Activated gamma-delta T cell treated with anti-CD3 and anti-CD28 coated beads, Interleukin-2, amount 50 U/mL, for 16 hours (primary cell): ENCODE measurements at places on chromosomes 4 and X.

DNA sequence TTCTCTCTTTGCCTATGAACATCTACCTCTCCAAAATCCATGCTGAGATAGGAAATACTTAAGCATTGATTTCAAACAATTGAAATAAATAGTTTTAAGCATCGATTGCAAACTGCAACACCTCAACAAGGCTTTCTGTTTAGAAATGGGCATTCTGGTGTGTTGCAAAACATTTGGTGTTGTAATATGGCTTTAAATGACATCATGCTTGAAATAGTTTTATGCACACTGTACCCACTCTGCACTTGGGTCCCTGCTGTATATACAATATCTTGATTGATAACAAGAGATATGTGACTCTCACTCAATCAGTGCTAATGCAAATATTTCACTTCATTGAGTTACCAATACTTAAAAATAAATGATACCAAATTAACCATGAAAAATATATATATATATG, 964.9 kb upstream of the GRIA3 start:
- DNase-seq, result no peak

DNA sequence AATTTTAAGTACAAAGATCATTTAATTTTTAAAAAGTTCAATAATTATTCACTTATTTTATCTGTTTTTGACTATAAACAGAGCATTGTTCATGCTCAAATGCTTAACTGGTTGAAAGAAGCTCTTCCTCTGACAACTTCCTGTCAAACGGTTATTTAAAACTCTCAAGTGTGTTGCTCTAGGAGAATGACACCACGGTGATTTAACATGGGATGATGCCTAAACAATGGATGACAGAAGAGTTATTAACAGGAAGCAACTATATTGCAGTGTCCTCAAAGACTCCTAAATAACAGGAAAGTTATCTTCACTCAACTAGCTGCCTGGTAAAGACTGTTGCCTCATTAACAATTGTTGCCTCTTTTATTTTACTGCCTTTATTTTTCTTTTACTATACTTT, 509.6 kb downstream of the PACRGL start:
- no peak for DNase-seq

DNA sequence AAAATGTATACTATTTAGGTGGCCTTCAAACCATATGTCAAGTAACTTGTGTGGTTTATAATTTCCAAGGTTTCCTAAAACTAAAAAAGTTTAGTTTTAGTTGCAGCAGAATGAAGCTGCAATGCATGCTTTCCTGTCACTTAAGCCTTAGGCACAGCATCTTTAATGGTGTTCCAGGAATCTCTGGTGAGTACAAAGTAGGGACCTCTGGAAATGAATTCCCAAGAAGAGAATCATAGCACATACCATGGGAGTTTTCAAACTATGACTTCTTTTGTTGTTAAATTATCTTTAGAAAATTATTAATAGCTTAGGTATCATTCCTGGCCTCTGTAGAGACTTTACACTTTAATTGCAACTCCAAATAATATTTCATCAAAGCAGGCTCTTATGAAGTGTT, 1005.9 kb upstream of the PABPC4L start:
- no peak for DNase-seq

- DNase-seq, result no peak
Measured at GRCh38 chrX:1416965-1417760, 25.2 kb upstream of the SLC25A6 start.

DNA sequence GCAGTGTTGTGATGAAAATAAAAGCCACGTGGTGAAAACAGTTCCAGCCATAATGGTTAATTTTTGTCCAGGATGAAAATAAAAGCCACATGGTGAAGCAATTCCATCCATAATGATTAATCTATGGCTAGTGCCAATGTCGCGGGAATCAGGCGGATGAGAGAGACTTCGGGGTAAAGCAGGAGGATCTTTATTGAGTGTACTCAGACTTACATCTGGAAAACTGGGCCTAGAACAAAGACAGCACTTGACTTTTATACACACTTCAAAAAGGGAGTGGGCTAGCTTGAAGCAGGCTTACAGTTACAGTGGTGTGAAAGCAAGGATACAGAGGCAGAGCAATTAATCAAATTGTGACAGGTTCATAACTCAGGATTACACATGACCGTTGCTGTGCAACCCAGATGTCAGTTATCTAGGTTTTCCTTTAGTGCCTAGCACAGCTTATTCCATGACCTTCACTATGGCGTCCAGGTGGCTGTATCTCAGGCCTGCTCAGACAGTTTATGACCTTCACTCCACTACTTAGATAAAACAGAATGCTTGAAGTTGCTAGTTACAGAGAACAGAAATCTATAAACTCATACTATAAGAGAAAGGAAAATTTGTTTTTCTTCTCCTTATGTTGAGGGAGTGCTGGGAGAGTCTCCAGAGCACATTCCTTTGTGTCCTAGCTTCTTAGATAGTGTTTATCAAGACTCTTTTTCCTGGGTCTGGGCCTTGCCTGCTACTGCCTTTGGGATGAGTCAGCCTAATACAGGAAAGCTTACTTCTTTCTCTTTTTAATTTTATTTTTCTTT, 5.9 kb upstream of the PLA2G12A start:
- DNase-seq, result no peak

- DNase-seq, result no peak
Measured at GRCh38 chr4:87977521-87978278, 2.2 kb downstream of the SPP1 start.

GRCh38 chr4:8922481-8922880, 50.8 kb upstream of the HMX1 start:
- no peak for DNase-seq

DNA sequence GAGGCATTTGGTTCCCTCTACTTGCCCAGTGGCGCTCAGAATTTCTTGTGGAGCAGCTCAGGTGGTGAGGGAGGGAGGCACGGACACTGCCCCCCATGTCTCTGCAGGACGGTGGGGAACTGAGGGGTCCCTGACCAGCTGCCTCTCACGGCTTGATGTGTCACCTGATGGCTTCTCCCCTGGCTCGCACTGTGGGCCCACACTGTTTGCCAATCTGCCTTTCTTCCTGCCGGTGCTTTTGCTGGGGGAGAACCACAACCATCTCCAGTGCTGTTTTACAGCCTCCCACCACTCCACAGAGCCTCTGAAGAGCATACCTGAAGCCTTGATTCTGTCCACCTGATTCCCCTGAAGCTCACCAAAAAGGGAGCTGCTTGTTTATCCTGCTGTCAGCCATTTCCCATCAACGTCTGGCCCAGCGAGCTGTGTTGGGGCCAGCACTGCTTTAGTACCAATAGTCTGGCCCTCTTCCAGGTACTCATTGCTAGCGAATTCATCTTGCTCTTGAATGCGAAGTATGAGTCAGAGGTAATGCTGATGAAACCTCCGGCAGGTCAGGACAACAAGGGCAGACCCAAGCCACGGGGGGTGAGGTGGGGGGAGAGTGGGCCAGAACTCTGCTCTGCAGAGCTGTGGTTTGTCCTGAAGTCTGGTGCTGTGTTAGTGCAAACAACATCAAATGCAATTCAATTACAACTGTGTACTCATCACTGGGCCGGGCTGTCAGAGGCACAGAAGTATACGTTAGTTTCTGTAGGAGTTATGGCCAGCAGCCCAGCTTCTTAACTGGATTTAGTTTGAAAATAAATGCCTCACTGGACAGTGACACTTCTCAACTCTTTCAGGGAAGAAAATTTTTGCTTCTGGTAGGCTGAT, 208.3 kb upstream of the JADE1 start:
- no peak for DNase-seq

DNA sequence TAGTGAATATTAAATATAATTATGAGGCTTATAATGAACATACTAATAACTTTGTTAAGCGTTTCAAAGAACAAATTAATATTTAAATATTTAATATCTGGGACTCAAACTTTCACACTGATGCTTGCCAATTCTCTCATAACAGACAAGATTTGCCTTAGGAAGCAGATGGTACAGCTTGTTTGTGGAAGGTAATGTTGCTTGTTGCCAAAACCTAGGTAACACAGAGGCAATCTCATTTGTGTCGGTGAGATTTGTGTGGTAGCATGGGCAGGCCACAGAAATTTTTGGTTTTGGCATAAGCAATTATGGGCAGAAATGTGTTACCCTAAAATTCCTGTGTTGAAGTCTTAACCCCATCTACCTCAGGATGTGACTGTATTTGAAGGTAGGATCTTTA, 114.9 kb upstream of the AFF2 start:
- no peak for DNase-seq

GRCh38 chr4:186726426-186727168, 2.9 kb upstream of the FAT1 start:
- DNase-seq, result no peak

DNA sequence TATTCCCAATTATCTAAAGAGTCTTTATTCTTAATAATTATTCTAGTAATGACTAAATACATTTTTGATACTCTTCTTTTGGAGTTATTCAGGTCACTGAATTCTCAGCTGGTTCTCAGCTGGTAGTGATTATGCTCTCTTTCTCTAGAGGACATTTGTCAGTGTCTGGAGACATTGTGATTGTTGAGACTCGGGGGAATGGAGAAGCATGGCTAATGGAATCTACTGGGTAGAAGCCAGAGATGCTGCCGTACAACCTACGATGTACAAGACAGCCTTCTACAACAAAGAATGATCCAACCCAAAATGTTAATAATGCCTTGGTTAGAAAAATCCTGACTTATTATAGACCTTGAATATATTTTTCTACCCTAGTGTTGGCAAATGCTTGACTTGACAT, 149.2 kb upstream of the ANKRD50 start:
- DNase-seq, result no peak

DNA sequence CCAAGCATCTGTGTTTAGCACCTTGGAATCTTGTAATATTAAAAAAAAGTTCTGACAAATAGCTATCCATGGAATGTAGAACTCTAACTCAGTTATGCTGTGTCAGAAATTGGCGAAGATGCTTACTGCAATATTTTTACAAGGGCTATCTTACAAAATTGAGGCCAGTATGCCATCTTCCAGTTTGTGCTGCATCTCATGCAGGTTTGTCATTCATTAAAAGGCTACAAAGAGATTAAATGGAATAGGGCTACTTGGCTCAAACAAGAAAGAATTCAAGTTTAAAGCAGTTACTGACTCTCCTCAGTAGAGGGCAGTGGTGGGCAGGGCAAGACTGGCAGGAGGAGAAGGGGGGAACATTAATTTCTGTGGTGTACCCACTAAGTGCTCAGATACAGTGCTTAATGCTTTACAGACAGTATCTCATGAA, 66.5 kb downstream of the SHROOM4 start:
- no peak for DNase-seq

GRCh38 chrX:127190381-127190780, 370.9 kb downstream of the PRR32 start:
- no peak for DNase-seq

GRCh38 chr4:8939840-8940742, 68.5 kb upstream of the HMX1 start:
- DNase-seq, result no peak

DNA sequence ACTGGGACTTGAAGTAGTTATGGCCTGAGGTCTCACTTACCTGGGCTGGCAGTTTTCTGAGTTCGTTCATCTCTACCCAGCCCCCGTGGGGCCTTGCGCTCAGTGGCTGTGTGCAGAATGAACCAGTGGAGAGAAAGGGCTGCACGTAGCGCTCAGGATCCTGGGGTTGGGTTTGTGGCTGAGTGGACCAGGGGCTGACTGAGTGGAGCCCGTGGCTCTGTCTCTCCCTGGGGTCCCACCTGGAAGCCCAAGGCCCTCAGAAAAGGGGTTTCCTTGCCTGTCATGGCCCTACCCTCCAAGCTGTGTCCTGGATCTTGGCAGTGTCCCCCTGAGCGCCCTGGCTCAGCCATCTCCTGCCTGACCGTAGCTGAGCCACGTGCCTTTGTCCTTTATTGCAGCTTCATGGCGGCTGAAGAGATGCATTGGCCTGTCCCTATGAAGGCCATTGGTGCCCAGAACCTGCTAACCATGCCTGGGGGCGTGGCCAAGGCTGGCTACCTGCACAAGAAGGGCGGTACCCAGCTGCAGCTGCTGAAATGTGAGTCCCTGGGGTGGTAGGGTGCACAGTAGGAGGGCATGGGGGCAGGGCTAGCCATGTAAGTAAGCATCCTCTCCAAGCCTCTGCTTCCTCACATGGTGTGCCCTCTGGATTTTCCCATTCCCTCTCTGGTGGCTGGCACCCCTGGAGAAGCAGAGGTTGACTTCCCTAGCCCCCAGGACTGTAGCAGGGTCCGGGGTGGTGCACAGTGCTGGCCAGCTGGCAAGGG, 23.2 kb upstream of the ADD1 start:
- no peak for DNase-seq

- no peak for DNase-seq
Measured at GRCh38 chrX:19728915-19729314, 158.5 kb downstream of the SH3KBP1 start.

- no peak for DNase-seq
Measured at GRCh38 chr4:4880492-4880891, 21.0 kb downstream of the MSX1 start.

DNA sequence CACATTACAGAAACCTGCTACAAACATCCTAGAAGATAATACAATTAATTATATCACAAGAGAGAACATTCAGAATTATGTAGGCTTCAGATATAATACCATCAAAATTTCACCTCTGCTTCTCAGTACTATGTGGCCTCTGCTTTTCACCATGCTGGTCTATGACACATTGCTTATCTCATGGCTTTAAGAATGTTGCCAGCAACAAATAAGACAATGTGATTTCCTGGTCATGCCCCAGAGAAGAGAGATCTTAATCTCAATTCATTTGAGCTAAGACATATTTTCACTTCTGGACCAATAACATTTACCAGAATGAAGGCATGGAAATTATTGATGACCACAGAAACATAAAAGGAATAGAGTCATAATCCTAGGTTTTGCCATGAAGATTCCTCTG, 1233.4 kb upstream of the ADGRL3 start:
- DNase-seq, result no peak

DNA sequence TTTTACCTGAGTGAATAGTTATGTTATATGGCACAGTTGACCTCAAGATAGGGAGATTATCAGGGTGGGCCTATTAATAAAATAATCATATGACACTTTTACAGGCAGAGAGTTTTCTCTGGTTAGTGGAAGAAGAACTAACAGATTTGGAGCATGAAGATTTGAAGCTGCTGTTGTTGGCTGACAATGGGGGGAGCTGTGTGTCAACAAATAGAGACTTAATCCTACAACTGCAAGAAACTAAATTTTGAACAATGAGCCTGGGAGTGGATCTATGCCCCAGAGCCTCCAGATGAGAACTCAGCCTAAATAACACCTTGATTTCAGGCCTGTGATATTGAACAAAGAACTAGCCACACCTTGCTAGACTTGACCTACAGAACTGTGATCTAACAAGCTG, 7.2 kb upstream of the CCSER1 start:
- DNase-seq, result no peak

GRCh38 chrX:108309144-108309543, 129.1 kb downstream of the COL4A6 start:
- DNase-seq, result no peak

DNA sequence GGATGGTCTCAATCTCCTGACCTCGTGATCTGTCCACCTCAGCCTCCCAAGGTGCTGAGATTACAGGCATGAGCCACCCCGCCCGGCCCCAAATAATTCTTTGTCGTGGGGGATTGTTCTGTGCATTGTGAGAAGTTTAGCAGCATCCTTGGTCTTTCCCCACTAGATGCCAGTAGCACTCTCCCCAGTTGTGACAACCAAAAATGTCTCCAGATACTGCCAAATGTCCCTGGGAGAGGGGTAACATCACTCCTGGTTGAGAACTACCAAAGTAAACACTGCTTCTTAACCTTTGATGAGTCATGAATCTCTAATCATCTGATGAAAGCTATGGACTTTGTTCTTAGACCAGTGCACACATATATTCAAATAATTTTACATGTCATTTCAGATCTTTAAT, 90.7 kb upstream of the BRS3 start:
- no peak for DNase-seq
